ENCODE measurements at places on chromosomes 3 and 15. TPM values are rescaled to one million over a fixed set of nuclear protein-coding genes. Genes with fewer than 3 reads are reported as not detected.

TMEM108 gene
- 0.42 TPM for total RNA-seq

TLR9 gene
- not detected for total RNA-seq

DNA sequence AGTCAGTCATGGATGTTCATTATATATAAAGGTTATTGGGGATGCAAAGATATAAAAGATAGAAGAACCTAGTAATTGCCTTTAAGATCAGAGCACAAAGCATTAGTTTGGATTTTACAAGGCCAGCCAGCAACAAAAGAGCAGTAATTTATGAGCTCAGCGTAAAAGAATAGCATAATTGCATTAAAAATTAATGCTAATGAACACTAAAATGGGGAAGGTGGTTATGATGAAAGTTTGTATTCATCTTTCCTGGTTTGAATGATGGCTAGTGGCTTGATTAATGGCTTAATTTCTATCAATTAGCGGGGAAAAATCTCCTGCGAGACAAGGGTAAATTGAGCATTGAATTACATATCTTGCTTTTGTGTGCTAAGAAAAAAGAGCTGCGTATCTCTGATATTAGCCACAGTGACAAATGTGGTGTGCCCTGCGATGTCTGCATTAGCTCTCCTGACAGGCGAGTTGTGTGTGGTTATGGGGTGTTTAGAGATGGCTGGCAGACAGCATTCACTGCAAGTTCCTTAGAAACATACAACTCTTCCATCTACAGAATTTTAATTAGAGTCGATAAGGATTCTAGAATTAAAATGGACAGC is 42.8 kb upstream of the MLF1 start:
- no peaks in the 10 kb centered on the region for H3K36me3 ChIP-seq
- no peaks in the 10 kb centered on the region for H3K27me3 ChIP-seq
- no peak overlapping the region for H3K27ac ChIP-seq
- DNase-seq, result no peak
- no peaks in the 10 kb centered on the region for H3K4me1 ChIP-seq

DNA sequence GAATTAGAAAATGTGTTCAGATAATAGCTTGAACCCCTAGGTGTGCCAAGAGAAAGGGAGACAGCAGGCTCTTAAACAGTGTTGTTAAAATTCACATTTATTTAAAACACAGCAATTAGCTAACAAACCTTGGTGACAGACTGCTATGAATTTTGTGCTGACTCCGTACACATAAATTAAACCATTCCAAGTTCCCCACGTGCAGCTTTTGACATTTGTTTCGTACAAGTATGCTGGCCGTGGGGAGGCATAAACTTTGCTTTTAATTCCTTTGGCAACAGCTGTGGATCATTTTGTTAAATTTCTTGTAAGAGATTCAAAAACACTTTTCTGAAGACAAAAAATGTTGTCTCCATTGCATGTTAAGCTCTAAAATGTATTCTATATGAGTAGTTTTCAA is 465.3 kb downstream of the FGF12 start:
- no peaks in the 10 kb centered on the region for H3K4me1 ChIP-seq
- H3K27me3 ChIP-seq, result no peaks in the 10 kb centered on the region
- H3K4me3 ChIP-seq, result no peak overlapping the region

DNA sequence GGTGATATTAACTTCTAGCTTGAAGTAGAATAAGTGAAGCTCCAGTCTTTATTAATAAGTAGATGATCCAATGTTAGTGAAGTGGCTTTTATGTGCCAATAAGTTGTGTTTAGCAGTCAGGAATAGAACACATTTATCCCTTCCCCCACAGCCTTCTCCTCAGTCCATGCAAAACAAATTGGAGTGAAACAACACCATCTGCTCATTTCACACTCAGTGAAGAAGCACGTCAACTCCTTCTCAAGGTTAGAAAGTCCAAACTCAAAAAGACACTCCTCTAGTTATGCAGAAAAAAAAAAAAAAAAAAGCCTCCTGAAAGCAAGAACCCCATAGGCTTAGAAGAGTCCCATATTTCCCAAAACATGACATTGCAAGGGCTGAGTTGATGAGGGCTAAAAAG is 18.0 kb upstream of the NEO1 start:
- no peaks in the 10 kb centered on the region for H3K36me3 ChIP-seq
- H3K4me1 ChIP-seq, result no peaks in the 10 kb centered on the region
- peaks cover 17% of the 10 kb centered on the region for H3K27me3 ChIP-seq
- H3K27ac ChIP-seq, result no peak overlapping the region

DNA sequence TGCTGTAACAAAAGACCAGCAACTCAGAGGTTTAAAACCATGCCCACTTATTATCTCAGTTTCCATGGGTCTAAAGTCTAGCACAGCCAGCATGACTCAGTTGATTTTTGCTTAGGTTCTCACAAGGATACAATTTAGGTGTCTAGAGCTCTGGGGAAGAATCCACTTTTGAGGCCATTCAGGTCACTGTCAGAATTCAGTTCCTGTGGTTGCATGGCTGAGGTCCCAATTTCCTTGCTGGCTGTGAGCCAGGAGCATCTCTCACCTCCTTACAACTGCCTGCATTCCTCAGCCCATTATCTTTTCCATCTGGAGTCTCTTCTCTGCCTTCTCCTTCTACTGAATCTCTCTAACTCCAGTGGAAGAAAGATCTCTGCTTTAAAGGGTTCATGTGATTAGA is 240.5 kb upstream of the CFAP20DC start:
- DNase-seq, result no peak
- no peak overlapping the region for H3K27ac ChIP-seq
- H3K4me1 ChIP-seq, result no peaks in the 10 kb centered on the region
- no peak overlapping the region for H3K4me3 ChIP-seq

DNA sequence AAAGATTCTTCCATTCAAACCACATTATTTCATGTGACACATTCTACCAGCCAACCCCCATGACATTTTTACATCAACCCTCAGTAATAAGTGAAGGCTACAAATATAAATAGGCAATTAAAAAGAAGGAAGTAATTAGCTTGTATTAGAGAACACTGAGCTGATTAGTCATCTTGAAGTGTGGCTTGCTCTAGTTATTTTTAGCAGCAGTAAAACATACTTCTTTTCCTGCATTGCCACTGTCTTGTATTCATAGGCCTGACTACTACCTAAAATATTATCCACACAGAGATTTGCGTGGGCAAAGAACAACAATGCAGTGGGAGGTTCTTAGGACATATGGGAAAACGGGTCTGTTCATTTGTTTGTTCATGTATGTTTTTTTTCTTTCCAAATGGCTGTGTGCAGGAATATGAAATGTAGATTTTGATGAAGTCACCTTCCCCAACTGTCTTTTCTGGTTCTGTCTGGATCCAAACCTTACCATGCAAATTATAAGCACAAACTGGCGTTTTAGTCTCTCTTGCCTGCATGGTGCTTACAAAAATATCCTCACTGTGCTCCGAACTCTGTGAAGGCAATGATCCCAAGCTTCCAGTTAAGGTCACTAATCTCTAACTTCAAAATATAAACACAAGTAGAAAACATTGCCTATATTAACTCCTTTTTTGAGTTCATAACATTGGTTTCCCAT is 31.5 kb upstream of the TM4SF4 start:
- peaks cover 16% of the 10 kb centered on the region for H3K4me1 ChIP-seq
- H3K27me3 ChIP-seq, result no peaks in the 10 kb centered on the region
- DNase-seq, result peak; percentile 77

- H3K27me3 ChIP-seq, result no peaks in the 10 kb centered on the region
- H3K4me1 ChIP-seq, result peaks cover 12% of the 10 kb centered on the region
- peak overlapping the region; percentile 57 for H3K27ac ChIP-seq
- H3K4me3 ChIP-seq, result peak overlapping the region; percentile 59
- DNase-seq, result peak; percentile 10
- no peaks in the 10 kb centered on the region for H3K36me3 ChIP-seq
These were observed 465 bp downstream of the RUVBL1 start for GRCh38 chr3:128123156-128123537.

GRCh38 chr15:74251131-74251811 is 15.1 kb downstream of the CCDC33 start:
- H3K4me3 ChIP-seq, result no peak overlapping the region
- H3K27ac ChIP-seq, result no peak overlapping the region
- H3K27me3 ChIP-seq, result peaks cover 6% of the 10 kb centered on the region
- H3K36me3 ChIP-seq, result no peaks in the 10 kb centered on the region

GRCh38 chr3:31462050-31462569 is 70.6 kb upstream of the STT3B start:
- no peak overlapping the region for H3K4me3 ChIP-seq
- no peaks in the 10 kb centered on the region for H3K4me1 ChIP-seq
- peaks cover 9% of the 10 kb centered on the region for H3K27me3 ChIP-seq
- no peak overlapping the region for H3K27ac ChIP-seq

DNA sequence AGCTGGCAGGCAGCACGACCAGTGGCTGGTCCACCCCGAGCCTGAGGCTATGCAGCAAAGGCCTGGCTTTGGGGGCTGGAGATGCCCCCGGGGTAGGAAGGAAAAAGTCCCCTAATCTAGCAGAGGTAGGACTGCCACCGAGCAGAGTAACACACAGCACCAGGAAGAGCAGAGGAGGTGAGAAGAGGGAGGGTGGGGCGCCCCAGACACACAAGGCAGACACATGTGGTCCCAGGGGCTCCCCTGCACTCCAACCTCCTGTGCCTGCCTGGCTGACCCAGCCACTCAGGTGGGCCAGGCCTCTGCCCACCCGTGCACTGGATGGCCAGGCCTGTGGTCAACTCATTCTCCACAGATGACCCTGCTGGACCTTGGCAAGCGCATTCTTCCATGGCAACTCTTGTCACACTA is 112.4 kb downstream of the ADCY5 start:
- DNase-seq, result no peak
- no peak overlapping the region for H3K4me3 ChIP-seq
- H3K27ac ChIP-seq, result no peak overlapping the region
- no peaks in the 10 kb centered on the region for H3K4me1 ChIP-seq
- no peaks in the 10 kb centered on the region for H3K27me3 ChIP-seq
- H3K36me3 ChIP-seq, result no peaks in the 10 kb centered on the region

- H3K27ac ChIP-seq, result no peak overlapping the region
- no peak overlapping the region for H3K4me3 ChIP-seq
- DNase-seq, result no peak
- no peaks in the 10 kb centered on the region for H3K4me1 ChIP-seq
- no peaks in the 10 kb centered on the region for H3K36me3 ChIP-seq
These were observed 140.5 kb upstream of the ADAMTS9 start for GRCh38 chr3:64828276-64828675.

- no peaks in the 10 kb centered on the region for H3K36me3 ChIP-seq
- H3K27ac ChIP-seq, result no peak overlapping the region
- H3K4me3 ChIP-seq, result no peak overlapping the region
- H3K27me3 ChIP-seq, result no peaks in the 10 kb centered on the region
- H3K4me1 ChIP-seq, result no peaks in the 10 kb centered on the region
- no peak for DNase-seq
These were observed 55.6 kb upstream of the BNC1 start for GRCh38 chr15:83340087-83340486.

DNA sequence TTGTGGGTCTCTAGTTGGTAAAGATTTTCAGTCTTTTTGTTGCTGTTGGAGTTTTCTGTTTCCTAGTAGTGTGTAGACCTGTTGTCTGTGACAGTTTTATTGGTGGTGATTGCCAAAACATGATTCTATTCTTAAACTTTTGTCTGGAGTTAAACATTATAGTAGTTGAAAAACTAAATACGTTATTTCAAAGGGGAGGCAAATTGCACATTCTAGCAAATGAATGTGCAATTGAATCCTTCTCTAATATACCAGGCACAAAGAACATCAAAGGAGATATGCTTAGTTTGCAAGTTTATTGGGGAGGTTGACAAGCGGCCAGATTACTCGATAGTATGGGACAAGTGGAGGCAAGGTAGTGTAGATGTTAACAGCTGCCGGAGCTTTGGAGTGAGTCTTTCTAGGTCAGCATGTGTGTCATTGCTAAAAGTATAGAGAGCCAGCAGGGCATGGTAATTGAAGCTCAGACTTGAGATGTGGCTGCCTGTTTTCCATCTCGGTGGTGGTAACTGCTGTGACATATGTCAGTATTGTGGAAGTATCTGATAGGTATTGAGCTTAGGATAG is 20.6 kb downstream of the CHD2 start:
- no peak overlapping the region for H3K4me3 ChIP-seq
- H3K27ac ChIP-seq, result peak overlapping the region; percentile 56
- H3K4me1 ChIP-seq, result peaks cover 38% of the 10 kb centered on the region
- H3K36me3 ChIP-seq, result peaks cover 8% of the 10 kb centered on the region
- no peak for DNase-seq

DNA sequence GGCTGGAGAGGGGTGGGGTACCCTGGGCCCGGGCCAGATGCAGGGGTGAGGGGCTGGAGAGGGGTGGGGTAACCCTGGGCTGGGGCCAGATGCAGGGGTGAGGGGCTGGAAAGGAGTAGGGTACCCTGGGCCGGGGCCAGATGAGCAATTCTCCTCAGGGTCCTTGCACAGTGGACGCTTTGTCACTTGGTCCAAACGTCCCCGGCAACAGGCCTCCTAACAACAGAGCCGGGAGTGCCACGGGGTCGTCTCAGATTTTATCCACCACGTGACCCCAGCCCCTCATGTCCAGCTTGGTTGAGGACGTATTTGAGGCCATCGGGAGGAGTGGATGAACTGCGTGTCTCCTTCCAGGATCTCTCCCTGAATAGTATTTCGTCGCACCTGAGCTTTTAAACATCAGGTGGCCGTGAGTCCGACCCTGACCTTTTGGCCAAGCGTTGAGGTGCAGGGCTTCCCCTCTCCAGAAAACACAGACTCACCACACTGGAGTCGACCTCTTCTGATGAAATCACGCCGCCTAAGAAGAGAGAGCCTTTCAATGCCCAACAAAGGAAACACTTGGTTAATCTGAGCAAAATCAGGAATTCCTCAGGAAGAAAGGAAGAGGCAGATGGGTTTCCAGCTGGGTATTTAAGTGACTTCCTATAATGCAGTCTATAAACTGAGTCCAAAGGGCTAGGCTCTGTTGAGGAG is 12.8 kb upstream of the LRRC15 start:
- no peak overlapping the region for H3K4me3 ChIP-seq
- H3K27me3 ChIP-seq, result peaks cover 6% of the 10 kb centered on the region
- H3K27ac ChIP-seq, result no peak overlapping the region
- peaks cover 4% of the 10 kb centered on the region for H3K4me1 ChIP-seq
- DNase-seq, result no peak

DNA sequence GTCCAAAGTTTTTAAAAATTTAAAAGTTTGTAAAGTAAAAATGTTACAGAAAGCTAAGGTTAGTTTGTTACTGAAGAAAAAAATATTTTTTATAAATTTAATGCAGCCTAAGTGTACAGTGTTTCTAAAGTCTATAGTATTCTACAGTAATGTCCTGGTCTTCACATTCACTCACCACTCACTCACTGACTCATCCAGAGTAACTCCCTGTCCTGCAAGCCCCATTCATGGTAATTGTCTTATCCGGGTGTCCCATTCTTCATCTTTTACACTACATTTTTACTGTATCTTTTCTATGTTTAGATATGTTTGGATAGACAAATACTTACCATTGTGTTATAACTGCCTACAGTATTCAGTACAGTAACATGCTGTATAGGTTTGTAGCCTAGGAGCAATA is 36.7 kb upstream of the ATP10A start:
- H3K27me3 ChIP-seq, result no peaks in the 10 kb centered on the region
- H3K36me3 ChIP-seq, result no peaks in the 10 kb centered on the region
- H3K4me3 ChIP-seq, result no peak overlapping the region
- H3K27ac ChIP-seq, result no peak overlapping the region
- DNase-seq, result no peak

EDC3 gene
- 56.5 TPM for total RNA-seq

- no peak for DNase-seq
- H3K4me1 ChIP-seq, result peaks cover 41% of the 10 kb centered on the region
- H3K4me3 ChIP-seq, result no peak overlapping the region
- no peak overlapping the region for H3K27ac ChIP-seq
- H3K27me3 ChIP-seq, result no peaks in the 10 kb centered on the region
These were observed 5.3 kb downstream of the IGF1R start for GRCh38 chr15:98653686-98654085.

GRCh38 chr15:69360642-69361041 is 53.5 kb upstream of the KIF23 start:
- no peaks in the 10 kb centered on the region for H3K27me3 ChIP-seq
- H3K27ac ChIP-seq, result no peak overlapping the region
- no peaks in the 10 kb centered on the region for H3K36me3 ChIP-seq
- no peak for DNase-seq

CCR3 gene
- not detected for total RNA-seq
